ENCODE measurements at places on chromosomes 6 and 20.

- no peak for DNase-seq
Observed at GRCh38 chr6:141877275-141877983, 255.3 kb upstream of the GJE1 start.

GRCh38 chr6:31035862-31036497 is 25.7 kb downstream of the MUC22 start:
- DNase-seq, result no peak

DNA sequence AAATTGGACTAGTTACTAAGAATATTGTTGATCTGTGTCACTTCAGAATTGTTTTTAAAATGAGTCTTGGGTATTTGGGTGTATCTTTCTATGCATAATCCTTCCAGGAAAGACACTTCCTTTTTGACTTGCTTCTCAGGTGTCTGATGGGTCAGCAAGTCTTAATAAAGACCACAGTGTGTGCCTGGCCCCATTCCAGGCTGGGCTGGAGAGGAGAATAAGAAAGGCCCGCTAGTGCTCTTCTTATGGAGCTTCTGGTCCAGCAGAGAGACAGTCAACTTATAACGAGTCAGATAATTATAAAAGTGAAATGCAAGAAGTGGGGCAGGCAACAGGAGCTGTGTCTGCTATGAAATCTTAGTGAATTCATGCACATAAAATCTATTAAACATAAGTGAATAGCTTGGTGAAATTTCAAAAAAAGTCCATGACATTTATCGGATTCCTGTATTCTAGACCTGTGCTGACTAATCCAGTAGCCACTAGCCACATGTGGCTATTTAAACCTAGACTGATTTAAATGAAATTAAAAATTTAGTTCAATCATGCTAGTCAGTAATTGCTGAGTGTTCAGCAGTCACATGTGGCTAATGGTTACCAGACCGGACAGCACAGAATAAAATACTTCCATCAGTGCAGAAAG is 42.6 kb downstream of the RNF144B start:
- no peak for DNase-seq

DNA sequence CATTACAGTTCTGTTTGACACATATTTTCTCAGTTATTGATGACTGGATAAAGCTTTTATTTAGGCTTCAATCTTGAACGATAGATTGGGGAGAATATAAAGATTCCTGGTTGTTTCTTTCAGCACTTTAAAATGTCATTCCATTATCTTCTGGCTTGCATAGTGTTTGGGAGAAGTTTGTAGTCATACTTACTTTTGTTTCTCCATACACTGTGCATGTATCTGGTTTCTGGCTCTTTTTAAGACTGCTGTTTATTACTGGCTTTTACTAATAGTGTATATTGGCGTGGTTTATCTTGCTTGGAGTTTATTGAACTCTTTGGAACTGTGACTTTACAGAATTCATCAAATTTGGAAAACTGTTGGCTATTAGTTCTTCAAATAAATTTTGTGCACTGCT is 49.2 kb downstream of the RGS17 start:
- no peak for DNase-seq

DNA sequence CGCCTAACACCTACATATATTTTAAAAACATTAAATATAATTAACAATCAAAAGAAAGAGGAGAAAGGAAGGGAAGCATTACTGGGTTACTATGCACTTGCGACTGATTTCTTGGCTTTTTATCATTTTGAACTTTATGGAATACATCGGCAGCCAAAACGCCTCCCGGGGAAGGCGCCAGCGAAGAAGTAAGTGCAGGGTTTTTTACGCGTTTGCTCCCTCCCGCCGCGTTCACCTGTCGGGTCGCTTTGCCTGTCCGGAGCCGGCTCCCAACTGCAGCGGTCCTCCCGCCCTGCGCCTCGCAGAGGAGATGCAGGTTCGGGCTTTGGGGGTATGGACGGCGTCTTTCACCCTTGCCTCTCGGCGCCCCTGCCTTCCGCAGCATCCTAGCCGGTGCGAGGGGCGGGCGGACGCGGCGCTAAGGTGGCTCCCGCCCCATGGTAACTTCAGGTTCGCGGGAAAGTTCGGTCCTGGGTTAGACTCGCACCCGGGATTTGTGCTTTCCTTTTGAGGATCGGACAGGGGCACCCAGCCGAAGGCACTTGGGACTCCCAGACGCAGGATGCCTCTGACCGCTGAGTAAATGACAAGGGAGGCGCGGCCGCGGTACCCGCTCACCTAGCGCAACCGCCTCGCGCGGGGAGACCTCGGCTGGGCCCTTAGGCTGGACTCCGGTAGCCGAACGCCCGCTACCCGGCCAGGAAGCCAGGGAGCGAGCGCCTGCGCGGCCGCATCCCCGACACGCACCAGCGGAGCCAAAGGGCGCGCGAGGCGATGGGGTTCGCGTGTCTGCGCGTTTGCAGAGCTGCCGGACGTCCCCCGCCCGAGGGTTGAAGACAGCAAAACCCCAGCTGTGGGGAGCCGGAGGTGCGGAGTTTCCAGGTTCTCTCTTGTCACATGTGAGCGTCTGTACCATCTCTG is 891 bp downstream of the RSPO3 start:
- no peak for DNase-seq

- no peak for DNase-seq
Observed at GRCh38 chr20:48691523-48691922, 136.3 kb downstream of the PREX1 start.

- peak; percentile 8 for DNase-seq
Observed at GRCh38 chr20:20369250-20370093, 1.6 kb downstream of the INSM1 start.

DNA sequence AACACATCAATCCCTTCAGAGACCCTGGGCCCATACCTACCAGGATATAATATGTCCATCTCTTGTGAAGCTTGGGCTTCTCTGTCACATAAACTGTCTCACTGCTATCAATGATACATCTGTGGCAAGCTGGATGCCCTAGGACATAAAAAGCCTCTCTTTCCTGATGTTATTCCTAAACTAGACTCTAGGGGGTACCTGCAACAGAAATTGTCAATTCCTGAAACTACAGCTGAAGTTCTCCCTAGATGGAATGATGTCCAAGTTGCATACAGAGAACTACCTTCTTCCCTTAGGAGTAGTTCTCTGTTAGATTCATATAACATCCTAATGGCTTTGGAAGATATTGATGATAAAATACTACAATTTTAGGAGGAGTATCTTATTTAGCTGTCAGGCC is 35.8 kb downstream of the TBX18 start:
- DNase-seq, result peak; percentile 15

DNA sequence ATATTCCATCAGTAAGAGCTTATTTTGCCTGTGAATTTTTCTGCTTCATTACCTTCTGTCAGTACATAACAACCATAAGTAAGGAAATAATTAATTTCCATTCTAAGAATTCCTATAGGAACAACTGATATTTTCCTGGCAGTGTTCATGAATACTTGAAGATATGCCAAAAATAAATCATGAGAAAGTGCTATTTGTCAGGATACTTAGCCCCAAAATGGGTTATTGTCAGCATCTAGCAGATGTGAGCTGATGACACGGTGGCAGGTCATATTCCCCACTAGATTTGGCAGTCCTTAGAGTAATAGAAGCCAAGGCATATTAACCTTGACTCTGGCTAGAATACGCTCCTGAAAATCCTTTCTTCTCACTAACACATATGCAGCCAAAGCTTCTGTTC is 43.2 kb upstream of the CRISP1 start:
- peak; percentile 74 for DNase-seq

- no peak for DNase-seq
Observed at GRCh38 chr6:148846778-148847761, 100.2 kb downstream of the UST start.

DNA sequence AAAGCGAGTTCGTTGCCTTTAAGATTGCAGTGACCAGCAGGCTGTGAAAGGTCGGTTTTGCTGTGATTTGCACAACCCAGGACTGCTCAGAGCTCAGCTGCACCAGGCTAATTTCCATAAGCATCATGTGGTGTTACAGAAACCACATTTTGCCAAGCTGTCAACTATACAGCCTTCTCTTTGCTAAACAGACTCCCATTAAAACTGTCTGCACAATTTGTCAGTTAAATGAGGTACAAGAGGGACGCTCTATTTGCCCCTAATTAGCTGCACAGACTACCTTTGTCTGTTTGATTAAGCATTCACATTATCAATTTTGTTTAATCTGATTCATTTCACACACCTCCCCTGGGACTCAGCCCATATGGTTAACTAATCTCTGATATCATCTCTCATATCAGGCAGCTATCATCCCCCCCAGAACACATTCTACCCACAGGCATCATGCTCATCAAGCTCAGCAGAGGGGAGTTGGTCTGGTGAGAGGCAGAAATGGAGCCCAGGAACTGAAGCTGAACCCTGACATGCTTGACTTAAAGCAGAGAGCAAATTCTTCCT is 62.1 kb downstream of the OLIG3 start:
- DNase-seq, result peak; percentile 84

GRCh38 chr20:9147547-9148024 is 78.7 kb downstream of the PLCB4 start:
- no peak for DNase-seq

GRCh38 chr6:2866171-2866846 is 24.6 kb upstream of the SERPINB1 start:
- DNase-seq, result no peak

DNA sequence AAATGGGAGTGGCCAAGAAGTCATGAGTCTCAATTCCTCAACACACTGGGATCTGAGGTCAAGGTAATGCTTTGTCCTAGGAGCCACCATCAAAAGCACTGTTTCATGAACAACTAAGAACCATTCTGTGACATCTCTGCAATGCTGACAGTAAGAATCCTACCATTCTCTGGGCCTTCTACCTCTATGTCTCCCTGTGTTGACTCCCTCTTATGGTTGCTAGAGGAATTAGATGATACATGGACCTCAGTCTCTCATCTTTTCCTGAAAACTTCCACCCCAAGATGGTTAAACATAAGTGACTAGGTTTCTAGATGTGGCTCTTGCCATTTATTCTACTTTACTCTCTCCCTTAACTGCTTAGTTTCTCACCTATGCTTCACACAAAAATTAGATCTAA is 9.1 kb downstream of the MTRF1L start:
- DNase-seq, result no peak

DNA sequence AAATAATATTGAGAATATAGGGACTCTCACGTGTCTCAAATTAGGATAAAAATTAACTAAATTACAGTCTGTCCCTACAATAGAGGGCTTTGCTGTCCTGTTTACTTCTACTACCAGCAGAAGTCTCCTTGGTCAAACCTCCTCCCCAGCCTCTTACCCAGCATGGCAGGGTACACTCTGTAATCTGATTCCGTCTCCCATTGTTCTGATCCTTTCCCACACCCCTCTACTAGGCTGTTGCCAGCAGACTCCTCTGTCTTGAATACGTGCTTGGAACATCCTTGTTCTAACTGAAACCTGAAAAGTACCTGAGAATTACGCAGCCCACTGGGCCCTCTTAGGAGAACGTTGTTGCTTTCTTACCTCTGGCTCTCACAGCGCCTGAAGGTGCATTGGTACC is 112.2 kb upstream of the PREP start:
- DNase-seq, result no peak

GRCh38 chr20:10596710-10597121 is 77.1 kb downstream of the JAG1 start:
- no peak for DNase-seq

DNA sequence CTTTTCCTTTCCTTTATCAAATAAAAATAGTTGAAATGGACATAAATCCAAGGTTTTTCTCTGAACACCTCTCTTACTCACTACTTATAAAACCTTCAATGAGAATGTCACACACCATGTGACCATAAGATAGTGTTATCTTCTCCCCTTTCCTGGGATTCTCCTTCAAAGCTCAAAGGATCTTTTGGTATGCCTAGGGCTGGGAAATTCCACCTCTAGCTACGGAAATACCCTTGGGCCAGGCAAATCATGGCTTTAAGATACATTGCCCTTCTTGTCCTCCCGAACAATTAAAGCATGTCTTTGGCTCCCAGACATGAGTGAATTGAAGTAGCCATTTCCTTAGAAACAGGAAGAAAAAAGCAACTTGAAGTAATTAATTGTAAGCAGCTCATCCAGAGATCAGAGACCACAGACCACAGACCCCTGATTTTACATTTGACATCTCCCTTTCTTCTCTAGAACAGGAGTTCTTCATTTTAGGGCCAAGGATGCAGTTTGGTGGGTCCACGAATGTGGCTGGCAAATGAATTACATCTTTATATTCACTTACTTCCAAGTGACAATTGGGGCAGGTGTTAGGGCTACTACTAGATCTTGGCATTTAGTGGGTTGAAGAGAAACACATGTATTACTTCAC is 4.1 kb downstream of the PLCB4 start:
- DNase-seq, result no peak

- DNase-seq, result no peak
Observed at GRCh38 chr20:6492271-6493055, 275.0 kb upstream of the BMP2 start.

GRCh38 chr20:45969712-45970634 is 2.0 kb downstream of the ZNF335 start:
- peak; percentile 70 for DNase-seq

GRCh38 chr6:17869010-17869752 is 118.3 kb downstream of the KIF13A start:
- DNase-seq, result no peak

- DNase-seq, result no peak
Observed at GRCh38 chr20:11445161-11445560, 472.5 kb upstream of the BTBD3 start.

- no peak for DNase-seq
Observed at GRCh38 chr20:14780508-14780907, 443.1 kb upstream of the FLRT3 start.

- DNase-seq, result no peak
Observed at GRCh38 chr6:108630050-108630714, 69.5 kb downstream of the FOXO3 start.

DNA sequence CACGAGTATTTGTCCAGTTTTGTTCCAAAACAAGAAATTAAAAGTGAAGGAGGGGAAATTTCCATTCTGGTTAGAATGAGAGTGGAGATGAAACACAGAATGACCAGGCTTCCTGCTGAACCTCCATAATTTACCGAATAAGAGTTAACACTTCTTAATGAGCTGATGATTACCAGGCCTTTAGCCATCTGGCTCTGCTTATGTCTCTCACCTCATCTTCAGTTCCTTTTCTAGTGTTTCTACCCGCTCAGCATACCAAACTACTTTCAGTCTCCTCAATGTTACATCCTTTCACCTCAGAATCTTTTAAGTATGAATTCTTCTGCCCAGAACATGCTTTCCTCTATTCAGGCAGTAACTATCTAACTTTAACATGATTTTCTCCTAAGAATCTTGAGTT is 209.0 kb upstream of the RSPO3 start:
- no peak for DNase-seq

GRCh38 chr6:155171747-155172449 is 91.9 kb upstream of the CLDN20 start:
- DNase-seq, result peak; percentile 81

GRCh38 chr6:2976571-2977085 is 5.3 kb upstream of the SERPINB6 start:
- no peak for DNase-seq

Data from NCI-H1694 (cell line).